Activated naive CD8-positive, alpha-beta T cell treated with anti-CD3 and anti-CD28 coated beads for 36 hours (primary cell): ENCODE measurements at places on chromosomes 7 and 10. TPM values are rescaled to one million over a fixed set of nuclear protein-coding genes. Genes with fewer than 3 reads are reported as not detected.

Gene DNAH11
- total RNA-seq: not detected

Gene PLOD3
- total RNA-seq: 22.7 TPM

Gene PTF1A
- not detected for total RNA-seq

Gene SGPL1
- 19.5 TPM for total RNA-seq

Gene HOXA4
- not detected for total RNA-seq

Gene VSTM2A
- total RNA-seq: not detected

Gene GLI3
- total RNA-seq: not detected

Gene LRMDA
- not detected for total RNA-seq

DNA sequence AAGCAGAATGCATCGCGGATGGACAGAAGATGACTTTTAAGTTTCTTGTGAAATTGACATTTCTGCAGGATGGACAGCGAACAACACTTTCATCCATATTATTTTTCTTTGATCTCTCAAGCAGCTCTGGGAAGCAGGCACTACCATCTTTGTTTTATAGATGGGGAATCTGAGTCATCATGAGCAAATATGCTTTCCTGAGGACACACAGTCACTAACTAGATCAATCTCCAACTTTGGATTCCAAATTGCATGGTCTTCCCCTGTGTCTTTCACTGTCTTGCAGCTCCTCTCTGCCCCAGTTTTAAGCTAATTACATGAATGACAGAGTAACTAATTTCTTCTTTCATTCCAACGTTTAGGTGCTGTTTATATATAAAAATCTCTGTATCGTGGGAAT lies 201.5 kb downstream of the ADAM12 start:
- no peak overlapping the region for H3K4me3 ChIP-seq
- peaks cover 19% of the 10 kb centered on the region for H3K27me3 ChIP-seq
- peaks cover 2% of the 10 kb centered on the region for H3K36me3 ChIP-seq
- no peaks in the 10 kb centered on the region for H3K4me1 ChIP-seq
- DNase-seq: no peak

DNA sequence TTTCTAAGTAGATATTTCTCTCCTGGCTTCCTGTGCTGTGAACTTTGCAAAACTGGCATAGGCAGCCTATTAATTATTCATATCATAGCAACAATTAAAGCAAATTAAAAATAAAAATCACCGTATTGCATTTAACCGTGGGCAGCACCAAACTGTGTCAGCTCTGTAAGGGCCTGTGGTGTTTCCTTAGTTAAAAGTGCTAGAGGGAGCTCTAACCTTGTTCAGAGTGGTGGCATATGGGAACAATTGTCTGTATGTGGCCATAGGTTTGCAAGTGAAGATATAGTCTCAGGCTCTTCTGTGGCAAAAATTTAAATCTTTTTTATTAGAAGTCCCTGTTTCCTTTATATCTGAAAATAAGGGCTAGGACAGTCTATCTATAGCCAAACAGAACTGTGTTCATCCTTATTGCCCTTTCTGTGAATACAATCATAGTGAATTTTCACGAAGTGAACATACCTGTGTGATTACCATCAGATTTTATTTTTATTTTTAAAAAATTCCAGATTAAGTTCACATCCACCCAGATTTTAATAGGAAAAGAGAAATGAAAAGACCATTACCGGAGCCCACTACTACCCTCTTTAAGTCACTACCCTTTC lies 92.6 kb downstream of the POLL start:
- DNase-seq: no peak
- no peak overlapping the region for H3K27ac ChIP-seq
- peaks cover 3% of the 10 kb centered on the region for H3K36me3 ChIP-seq
- H3K27me3 ChIP-seq: no peaks in the 10 kb centered on the region

DNA sequence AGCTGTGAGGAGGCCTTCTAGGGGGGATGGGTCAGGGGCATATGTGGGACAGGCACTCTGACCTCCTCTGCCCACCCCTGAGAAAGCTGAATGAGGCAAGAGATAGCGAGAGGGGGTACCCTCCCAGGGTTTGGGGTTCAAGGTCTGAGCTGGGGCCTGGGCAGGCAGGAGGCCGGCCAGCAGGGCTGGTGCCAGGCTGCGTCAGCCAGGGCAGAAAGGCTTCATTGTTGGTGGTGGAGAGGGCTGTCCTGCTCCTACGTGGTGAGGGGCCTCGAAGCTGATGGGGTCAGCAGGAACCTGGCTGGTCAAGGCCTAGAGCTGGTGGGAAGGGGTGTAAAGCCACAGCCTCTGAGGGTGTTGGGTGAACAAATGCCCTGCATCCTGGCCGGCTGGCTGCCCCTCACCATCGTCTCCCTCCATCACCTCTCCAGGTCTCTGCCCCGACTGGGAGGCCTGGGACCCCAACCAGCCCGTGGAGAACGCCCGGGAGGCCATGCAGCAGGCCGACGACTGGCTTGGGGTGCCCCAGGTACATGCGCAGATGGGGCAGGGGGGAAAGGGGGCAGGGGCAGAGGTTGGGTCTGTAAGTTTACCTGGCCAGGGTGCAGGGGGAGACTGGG lies 6.6 kb downstream of the FLNC start:
- peaks cover under 1% of the 10 kb centered on the region for H3K27me3 ChIP-seq
- no peaks in the 10 kb centered on the region for H3K36me3 ChIP-seq
- no peak overlapping the region for H3K27ac ChIP-seq
- no peak for DNase-seq

- H3K4me1 ChIP-seq: no peaks in the 10 kb centered on the region
- no peak overlapping the region for H3K4me3 ChIP-seq
- peaks cover 5% of the 10 kb centered on the region for H3K36me3 ChIP-seq
- peaks cover 3% of the 10 kb centered on the region for H3K27me3 ChIP-seq
- DNase-seq: no peak
These were observed 43.3 kb upstream of the ITGA8 start for GRCh38 chr10:15763006-15763405.

GRCh38 chr7:83524277-83525075 lies 124.5 kb downstream of the SEMA3E start:
- no peaks in the 10 kb centered on the region for H3K27me3 ChIP-seq
- H3K27ac ChIP-seq: no peak overlapping the region
- DNase-seq: no peak

- H3K36me3 ChIP-seq: no peaks in the 10 kb centered on the region
- H3K4me1 ChIP-seq: no peaks in the 10 kb centered on the region
- H3K27ac ChIP-seq: no peak overlapping the region
- no peaks in the 10 kb centered on the region for H3K27me3 ChIP-seq
- H3K4me3 ChIP-seq: no peak overlapping the region
- DNase-seq: no peak
These were observed 77.6 kb downstream of the COBL start for GRCh38 chr7:51238981-51239495.

DNA sequence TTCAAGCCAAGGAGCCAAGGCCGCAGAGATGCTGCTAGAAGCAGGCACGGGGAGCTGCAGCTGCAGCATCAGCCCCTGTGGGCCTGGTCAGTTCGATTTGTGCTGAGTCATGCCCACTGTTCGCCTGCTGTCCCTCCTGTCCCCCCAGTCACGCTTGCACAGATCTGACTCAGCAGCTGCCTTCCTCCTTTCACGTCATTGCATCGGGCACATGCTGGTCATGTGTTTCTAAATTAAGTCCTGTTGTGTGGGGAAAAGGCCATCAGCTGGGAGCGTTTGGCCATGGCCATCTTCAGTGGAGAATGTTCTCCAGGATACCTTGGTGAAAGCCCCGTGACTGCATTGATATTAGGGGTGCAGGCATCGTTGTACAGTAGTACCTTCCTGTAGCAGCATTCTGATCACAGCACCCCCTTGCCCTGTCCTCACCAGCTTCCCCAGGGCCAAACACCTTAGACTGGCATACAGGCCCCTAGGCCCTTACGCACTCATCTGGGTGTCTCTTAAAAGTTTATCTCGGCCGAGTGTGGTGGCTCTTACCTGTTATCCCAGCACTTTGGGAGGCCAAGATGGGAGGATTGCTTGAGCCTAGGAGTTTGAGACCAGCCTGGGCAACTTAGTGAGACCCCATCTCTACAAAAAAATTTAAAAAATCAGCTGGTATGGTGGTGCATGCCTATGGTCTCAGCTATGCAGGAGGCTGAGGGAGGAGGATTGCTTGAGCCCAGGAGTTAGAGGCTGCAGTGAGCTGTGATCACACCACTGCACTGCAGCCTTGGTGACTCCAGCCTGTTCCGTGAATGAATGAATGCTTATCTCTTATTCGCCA lies 23.2 kb downstream of the POR start:
- H3K4me3 ChIP-seq: no peak overlapping the region
- H3K27me3 ChIP-seq: no peaks in the 10 kb centered on the region
- peaks cover 5% of the 10 kb centered on the region for H3K36me3 ChIP-seq
- no peak for DNase-seq
- H3K4me1 ChIP-seq: no peaks in the 10 kb centered on the region

DNA sequence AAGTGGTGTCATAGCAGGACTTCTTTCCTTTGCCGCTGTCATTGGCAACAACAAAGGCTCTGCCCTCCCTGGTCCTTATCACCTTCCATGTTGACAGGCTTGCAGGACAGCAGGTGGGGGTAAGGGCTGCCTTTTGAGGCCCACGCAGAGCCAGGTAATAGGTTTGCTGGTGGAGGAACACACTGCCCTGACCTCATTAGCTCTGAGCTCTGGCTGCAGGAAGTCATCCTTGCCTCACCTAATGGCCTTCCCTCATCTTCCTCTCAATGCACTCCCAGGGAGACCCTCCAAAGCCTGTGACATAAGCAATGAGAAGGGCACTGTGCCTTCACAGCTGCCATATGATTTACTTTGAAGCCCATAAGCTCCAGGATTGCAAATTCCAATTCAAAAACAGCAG lies 1205.2 kb upstream of the AUTS2 start:
- H3K27ac ChIP-seq: no peak overlapping the region
- no peak overlapping the region for H3K4me3 ChIP-seq
- H3K4me1 ChIP-seq: no peaks in the 10 kb centered on the region
- DNase-seq: no peak

DNA sequence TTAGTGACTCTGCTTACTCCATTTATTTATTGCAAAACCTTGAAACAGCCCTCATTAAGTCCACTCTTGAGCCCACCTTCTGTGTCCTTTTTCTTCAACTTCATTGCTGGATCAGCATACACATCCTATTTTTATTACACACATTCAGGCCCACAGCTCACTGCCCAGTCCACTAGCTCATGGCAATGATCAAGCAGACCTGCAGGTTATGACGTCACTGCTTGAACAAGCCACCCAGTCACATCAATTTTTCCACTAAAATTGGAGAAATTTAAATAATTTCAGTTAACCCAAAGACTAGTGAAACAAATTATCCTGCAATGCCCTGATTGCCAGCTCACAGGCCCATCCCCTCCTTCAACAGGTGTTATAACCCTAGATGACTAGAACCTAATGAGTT lies 16.0 kb upstream of the STARD3NL start:
- DNase-seq: no peak
- H3K27me3 ChIP-seq: peaks cover 21% of the 10 kb centered on the region
- H3K4me1 ChIP-seq: peaks cover 2% of the 10 kb centered on the region
- H3K4me3 ChIP-seq: no peak overlapping the region

DNA sequence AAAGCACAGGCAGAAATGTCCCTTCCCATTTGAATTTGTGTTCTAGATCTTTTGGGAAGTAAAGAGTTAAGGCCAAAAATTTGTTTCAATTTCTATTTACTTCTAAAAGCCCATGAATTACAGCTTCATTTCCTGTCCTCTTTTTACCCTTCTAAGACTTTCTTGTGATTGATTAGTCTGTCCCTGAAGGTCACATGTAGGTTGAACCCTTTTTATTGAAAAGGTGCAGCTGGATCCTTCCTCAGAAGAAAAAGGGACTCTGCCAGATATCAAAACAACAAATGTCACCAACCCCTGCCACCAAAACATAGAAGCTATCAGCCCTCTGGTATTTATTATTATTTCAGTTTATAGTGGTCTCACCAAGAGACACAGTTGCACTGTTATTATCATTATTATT lies 424.9 kb upstream of the DPP6 start:
- no peaks in the 10 kb centered on the region for H3K4me1 ChIP-seq
- H3K27ac ChIP-seq: no peak overlapping the region
- H3K4me3 ChIP-seq: no peak overlapping the region
- no peaks in the 10 kb centered on the region for H3K36me3 ChIP-seq
- no peaks in the 10 kb centered on the region for H3K27me3 ChIP-seq

DNA sequence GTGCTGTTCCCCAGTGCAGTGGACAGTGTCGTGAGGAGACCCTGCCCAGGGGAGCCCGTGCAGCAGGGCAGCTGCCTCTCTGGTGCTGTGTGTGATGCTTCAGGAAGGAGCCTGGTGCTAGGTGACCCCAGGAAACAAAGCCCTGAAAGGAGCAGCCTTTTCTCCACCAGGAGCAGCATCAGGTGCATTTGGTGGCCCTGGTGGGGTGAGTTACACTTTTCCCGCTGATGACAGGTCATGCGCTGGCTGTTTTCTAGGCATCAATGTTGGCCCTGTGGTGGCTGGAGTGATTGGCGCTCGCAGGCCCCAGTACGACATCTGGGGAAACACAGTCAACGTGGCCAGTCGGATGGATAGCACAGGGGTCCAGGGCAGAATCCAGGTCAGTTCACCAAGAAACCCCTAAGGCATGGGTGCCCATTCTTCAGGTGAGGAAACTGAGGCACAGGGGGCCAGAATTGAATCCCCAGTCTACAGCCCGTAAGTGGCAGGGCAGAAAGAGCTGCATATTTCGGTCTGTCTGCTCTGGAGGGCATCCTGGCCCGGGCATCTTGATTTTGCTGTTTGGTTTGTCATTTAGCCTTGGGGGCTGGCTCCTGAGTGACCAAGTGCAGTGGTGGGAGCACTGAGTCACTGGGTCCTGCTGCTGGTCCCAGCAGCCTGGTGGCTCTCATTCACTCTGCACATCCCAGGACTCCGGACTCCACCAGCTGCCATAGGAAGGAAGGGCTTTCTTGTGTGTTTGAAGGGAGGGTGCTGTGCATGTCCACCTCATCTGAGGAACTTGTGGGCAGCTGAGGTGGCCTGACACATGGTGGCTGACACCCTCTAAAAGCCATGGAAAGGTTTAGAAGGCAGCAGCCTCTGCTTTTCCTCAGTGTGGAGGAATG lies 136.3 kb downstream of the ADCY1 start:
- H3K36me3 ChIP-seq: no peaks in the 10 kb centered on the region
- H3K4me1 ChIP-seq: no peaks in the 10 kb centered on the region
- DNase-seq: no peak
- no peak overlapping the region for H3K4me3 ChIP-seq

GRCh38 chr7:137454767-137455166 lies 111.2 kb upstream of the PTN start:
- H3K4me1 ChIP-seq: no peaks in the 10 kb centered on the region
- peaks cover 4% of the 10 kb centered on the region for H3K27me3 ChIP-seq
- DNase-seq: no peak
- H3K4me3 ChIP-seq: no peak overlapping the region

GRCh38 chr7:151008143-151008510 lies 16.2 kb downstream of the ATG9B start:
- peak overlapping the region; percentile 83 for H3K27ac ChIP-seq
- H3K27me3 ChIP-seq: no peaks in the 10 kb centered on the region
- peaks cover 39% of the 10 kb centered on the region for H3K4me1 ChIP-seq
- no peak for DNase-seq
- H3K4me3 ChIP-seq: peak overlapping the region; percentile 81
- H3K36me3 ChIP-seq: peaks cover 6% of the 10 kb centered on the region

DNA sequence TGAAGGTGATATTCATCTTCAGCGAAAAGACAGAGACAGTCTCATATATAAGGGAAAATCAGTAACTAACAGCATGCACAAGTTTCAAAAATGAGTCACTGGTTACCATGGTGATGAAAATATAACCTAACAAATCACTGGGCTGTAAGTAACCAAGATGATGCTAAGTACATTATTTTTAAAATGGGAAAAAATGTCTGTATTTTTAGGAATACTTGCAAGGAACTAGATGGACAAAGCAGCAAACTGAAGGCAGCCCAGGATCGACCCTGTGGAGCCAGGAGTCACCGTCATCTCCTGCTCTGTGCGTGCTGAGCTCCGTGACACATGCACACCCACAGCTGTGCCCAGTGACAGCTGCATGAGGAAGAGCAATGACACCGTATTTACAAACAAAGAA lies 137.3 kb downstream of the ELMO1 start:
- H3K4me3 ChIP-seq: no peak overlapping the region
- DNase-seq: peak; percentile 7
- peak overlapping the region; percentile 69 for H3K27ac ChIP-seq
- H3K36me3 ChIP-seq: peaks cover 80% of the 10 kb centered on the region
- peaks cover 52% of the 10 kb centered on the region for H3K4me1 ChIP-seq
